ENCODE measurements at places on chromosomes 4 and X. TPM values are rescaled to one million over a fixed set of nuclear protein-coding genes. Genes with fewer than 3 reads are reported as not detected.

Gene RAB28
- 9.7 TPM for total RNA-seq

Gene MAGEA6
- total RNA-seq, result not detected

Gene GPR50
- total RNA-seq, result not detected

Gene GALNT7
- total RNA-seq, result 9.8 TPM

Gene DUX4
- total RNA-seq, result not detected

Gene ZNF518B
- 15.6 TPM for total RNA-seq

Gene RNF175
- total RNA-seq, result not detected

Gene BEX2
- 0.23 TPM for total RNA-seq

Gene CUL4B
- 10.1 TPM for total RNA-seq

Gene SLC7A11
- 4.4 TPM for total RNA-seq

Measured in smooth muscle cell of the coronary artery (primary cell).